ENCODE measurements at places on chromosomes 5 and 9.

- no peak for DNase-seq
Observed at GRCh38 chr9:6984941-6985578, 227.3 kb downstream of the KDM4C start.

DNA sequence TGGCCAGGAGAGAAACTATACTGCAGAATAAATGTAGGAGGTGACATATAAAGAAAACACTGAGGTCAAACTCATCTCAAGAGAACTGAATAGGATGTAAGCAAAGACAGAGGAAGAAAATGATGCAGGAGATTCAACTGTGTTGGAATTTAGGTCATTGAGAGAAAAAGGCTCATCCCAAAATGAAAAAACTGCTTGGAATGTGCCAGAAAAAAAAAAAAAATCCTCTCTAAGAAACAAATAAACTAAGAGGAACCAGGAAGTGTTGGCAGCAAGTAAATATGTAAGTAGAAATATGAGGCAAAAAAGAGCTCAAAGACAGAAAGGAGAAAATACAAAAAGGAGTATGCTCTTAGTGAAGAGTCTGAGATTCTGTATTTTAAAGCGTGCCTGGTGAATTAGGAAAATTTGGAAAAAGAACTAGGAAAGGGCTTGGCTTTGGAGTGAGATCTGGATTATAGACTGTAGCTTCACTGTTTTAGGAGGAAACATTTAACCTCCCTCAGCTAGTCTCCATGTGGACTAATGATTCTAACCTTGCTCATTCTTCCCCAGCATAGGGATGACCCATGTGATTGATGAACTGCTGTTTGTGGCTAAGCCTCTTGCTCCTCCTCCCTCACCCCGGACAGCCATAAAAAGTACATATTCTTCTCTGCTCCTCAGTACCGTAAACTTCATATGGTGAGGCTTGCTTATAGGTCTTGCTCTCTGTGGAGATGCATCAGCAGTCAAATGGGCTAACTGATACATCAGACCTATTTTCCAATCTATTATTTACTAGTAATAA, 185.6 kb upstream of the POU5F2 start:
- DNase-seq = no peak

GRCh38 chr5:71810471-71811195, 91.6 kb downstream of the CARTPT start:
- DNase-seq = no peak

- no peak for DNase-seq
Observed at GRCh38 chr5:107263387-107264018, 407.2 kb downstream of the EFNA5 start.

- DNase-seq = no peak
Observed at GRCh38 chr9:133235549-133236222, 26.6 kb upstream of the OBP2B start.

DNA sequence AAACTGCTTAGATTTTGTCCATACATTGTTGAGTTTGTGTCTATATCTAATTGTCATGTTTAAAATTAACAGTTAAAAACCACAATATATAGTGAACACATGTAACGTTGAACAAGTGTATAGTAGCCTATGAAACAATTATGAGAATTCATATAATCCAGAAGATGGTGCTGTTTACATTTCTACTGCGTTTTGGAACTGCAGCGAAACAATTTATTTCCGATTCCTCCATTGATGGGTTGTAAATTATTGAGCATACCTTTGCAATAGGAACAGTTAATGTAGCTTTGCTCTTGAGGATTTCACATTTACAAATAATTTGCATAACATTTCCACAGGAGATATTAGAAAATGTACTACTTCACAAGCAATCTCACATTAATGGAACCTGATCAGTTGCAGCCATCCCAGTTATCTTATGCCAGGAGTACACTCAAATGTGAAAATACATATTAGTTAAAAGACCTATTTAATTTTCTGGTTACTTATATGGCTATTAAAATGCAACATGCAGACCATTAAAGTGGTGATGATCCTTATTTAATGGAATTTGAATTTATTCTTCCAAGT, 411.8 kb downstream of the CDH10 start:
- DNase-seq = no peak

DNA sequence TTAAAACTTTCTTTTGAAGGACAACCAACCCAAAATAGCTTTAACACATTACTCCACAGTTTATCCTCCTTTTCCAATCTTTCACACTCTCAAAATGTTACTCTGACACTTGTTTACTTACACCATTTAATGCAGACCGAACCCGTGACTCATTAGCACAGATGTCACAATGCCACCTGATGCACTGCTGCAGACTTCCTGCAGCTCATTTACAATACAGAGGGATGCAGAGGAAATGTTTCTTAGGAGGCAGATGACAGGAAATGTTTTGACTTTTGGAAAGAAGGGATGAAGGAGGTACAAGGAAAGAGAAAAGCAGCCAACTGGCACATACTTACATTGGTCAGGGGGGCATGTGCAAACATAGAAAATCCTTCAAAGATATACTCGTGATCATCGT, 39.0 kb downstream of the DROSHA start:
- no peak for DNase-seq

- no peak for DNase-seq
Observed at GRCh38 chr5:149849280-149849965, 95.2 kb downstream of the PDE6A start.

DNA sequence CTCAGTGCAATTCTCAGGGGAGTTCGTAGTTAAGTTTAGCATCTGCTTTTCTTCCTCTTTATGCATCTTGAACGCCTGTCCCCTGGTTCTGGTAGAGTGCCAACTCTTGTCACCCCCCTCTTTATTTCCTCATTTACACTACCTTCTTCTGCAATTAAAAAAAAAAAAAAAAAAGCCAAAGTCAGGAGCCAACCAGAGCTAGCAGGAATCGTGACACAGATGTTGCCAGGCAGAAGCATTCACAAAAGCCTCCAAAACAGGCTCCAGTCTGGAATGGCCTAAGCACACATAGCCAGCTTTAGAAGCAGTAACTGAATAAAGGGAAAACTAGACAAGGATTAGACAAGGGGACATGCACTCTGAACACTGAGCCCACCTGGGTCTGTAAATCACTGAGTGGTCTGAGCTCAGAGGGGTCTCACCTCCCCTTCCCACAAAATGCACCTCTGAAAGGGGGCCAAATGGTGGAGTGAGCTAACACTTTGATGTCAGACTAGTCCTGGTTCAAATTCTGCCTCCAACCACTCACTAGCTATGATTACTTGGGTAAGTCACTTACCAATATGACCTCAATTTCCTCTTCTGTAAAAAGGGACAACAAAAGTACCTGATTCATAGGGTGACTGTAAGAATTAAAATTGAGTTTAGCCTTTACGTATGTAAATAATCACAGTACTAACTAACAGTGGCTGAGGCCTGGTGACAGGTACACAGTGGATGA, 2.0 kb downstream of the CD74 start:
- peak; percentile 23 for DNase-seq

GRCh38 chr5:68505917-68506860, 290.6 kb downstream of the PIK3R1 start:
- no peak for DNase-seq

GRCh38 chr5:8613078-8613685, 744.2 kb downstream of the MTRR start:
- no peak for DNase-seq

DNA sequence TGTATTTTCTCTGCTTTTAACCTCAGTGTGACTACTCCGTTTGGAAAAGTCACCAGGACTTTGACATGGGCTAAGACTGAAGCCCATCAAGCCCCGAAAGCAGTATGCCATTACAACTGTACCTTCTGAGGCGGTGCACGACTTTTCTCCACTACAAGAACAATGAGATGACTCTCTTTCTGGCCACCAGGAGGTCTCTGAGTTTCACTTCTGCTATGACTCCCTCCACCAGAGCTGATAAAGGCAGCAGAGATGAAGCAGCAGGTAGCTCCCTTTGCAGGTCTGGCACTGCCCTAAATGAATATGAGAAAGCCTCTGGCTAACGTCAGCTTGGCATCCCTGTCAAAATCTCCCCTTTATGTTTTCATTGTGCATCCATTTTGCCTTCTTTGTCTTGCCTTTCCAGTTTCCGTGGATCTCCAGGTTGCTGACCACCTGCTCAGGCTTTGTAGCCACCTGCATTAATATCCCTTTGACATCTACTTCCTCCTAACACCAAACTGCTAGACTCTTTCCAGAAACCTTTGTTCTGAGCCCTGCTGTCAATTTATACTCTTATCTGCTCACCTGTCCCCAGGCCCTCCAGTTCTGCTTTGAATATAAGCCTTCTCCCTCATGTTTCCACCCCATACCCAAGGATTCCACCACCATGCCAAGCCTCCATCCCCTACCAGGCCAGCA, 221.7 kb downstream of the ZNF608 start:
- no peak for DNase-seq

DNA sequence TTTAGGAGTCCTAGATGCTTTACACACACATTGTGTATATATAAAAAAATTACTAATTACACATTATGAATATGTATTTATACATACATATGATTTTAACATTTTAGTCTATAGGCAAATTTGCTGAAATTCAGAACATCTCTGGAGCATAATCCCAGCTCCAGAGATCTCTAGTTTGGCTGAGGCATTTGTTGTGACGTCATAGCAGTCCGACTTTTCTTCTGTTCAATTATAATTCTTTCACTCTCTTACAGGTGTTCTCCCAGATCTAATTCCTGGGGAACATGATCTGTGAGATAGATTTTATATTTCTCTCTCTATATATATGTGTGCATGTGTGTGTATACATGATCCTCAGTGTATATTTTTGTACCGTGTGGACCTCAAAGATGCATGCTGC, 1876.2 kb downstream of the EFNA5 start:
- no peak for DNase-seq

GRCh38 chr9:26513730-26514129, 378.9 kb downstream of the CAAP1 start:
- no peak for DNase-seq

GRCh38 chr5:124651663-124652513, 94.6 kb downstream of the ZNF608 start:
- DNase-seq = no peak

All from stimulated activated CD8-positive, alpha-beta memory T cell treated with anti-CD3 and anti-CD28 coated beads, Interleukin-2, amount 100 ng/mL, for 1 hour (primary cell).